Stimulated activated CD4-positive, alpha-beta T cell treated with anti-CD3 and anti-CD28 coated beads, Interleukin-1b, Interleukin-23, amount 100 ng/mL, for 1 hour (primary cell): ENCODE measurements at places on chromosomes 4 and X.

DNA sequence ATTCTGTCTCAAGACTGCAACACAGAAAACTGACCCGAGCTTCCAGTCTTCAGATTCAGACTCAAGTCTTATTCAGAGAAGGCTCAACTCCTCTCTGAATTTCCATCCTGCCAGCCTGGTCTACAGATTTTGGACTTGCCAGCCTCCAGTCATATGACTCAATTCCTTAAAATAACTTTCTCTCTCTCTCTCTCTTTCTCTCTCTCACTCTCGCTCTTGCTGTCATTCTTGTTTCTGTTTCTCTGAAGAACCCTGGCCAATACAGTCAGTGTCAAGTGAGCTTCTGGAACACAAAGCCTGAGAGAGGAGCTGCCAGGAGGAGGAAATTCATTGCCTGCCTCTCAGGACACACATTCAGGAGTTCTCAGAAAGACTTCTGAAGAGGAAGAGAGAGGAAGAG, 154.9 kb downstream of the PARM1 start:
- no peak for DNase-seq

GRCh38 chr4:182918791-182919302, 1.7 kb upstream of the DCTD start:
- no peak for DNase-seq

- no peak for DNase-seq
These were observed 4.0 kb downstream of the GABRA2 start for GRCh38 chr4:46385946-46386345.

GRCh38 chr4:153610623-153611376, 73.3 kb upstream of the TLR2 start:
- DNase-seq: no peak

DNA sequence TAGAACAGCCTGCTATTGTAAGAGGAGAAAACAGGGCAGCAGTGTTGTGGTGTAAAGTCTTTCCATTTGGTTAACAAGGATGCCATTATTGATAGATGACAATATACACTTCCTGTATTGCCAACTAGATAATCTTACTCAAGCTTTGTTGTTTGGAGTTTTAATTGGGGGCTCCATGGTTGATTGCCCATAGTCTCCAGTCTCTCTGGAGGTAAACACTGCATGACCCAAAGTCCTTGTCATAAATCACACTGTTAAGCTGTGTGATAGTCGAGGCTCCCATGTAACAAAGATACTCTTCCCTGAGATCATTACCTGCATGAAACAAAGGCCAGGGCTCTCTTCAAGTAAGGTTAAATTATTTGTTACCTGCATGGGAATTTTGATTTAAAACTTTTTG, 394.6 kb downstream of the C4orf33 start:
- no peak for DNase-seq

- no peak for DNase-seq
These were observed 143.0 kb upstream of the FAM241A start for GRCh38 chr4:112002248-112002661.

GRCh38 chr4:31946456-31946855, 1226.3 kb downstream of the PCDH7 start:
- no peak for DNase-seq

- no peak for DNase-seq
These were observed 448.3 kb upstream of the SLIT2 start for GRCh38 chr4:19803406-19803805.

DNA sequence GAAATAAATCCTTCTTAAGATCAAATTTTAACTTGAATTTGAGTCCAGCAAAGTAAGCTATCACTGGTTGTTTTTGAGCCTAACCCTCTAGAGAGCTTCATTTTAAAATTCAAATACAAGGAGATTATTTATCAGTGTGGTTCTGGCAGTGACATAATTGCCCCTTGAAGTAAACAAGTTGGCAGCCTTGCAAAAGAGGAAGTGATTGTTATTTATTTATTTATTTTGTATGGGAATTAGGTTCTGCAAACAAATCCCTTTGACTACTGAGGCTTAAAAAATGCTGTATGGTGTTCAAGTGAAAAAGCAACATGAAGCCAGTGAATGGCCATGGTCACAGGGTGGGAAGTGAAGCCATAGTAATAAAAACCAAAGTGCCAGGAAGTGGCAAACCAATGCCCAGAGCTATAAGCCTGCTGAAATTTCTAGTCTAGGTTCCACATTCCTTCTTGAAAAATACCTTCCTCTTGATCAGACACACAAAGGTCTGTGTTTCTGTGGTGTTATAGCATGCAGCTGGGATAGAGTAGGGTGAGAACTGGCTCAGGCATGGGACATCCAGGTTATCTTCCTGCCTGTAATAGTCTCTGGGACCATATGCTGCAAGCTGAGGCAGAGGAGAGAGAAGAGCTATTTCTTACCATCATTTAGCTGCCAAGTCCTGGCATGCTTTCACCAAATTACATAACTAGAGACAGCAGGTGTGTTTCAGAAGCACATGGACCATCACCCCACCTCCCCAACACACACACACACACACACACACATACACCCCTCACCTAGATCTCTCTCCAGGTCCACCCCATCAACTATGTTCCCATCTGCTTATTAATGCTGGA, 47.1 kb upstream of the TSPAN7 start:
- no peak for DNase-seq

GRCh38 chr4:156419080-156419685, 465.5 kb upstream of the CTSO start:
- no peak for DNase-seq

DNA sequence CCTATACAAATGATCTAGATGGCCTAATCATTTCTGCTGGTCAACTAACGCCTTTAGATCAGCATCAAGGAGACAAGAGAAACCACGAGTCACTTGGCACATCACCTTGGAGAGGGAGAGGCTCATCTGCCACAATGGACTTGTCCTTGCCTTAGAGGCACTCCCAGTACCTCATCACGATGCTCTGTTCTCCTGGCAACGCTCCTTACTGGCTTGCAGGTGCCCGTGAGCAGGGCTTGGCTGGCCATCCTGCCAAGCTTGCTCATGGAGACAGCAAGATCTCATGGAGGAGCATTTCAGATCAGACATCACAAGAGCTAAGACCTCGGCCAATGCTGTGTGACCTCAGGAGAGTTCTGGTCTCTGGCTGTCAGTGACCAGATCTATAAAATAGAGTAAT, 2.7 kb upstream of the SMIM20 start:
- DNase-seq: no peak

DNA sequence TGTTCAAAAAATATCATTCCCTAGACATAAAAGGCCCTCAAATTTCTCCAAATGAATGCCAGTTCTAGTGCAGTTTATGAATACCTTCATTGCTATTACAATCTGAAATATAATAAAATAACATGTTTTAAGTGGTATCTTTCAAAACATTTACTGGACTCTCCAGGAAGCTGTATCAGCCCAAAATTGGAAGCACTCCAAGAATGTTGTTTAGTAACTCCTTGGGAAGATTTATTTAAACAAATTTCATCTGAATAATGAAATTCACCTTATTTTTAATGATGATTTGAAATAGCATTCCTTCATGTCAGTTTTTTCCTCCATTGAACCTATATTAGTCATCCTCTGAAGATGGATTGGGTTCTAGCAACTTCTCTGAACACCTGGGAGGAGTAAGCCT, 217.2 kb upstream of the PCDH18 start:
- no peak for DNase-seq

DNA sequence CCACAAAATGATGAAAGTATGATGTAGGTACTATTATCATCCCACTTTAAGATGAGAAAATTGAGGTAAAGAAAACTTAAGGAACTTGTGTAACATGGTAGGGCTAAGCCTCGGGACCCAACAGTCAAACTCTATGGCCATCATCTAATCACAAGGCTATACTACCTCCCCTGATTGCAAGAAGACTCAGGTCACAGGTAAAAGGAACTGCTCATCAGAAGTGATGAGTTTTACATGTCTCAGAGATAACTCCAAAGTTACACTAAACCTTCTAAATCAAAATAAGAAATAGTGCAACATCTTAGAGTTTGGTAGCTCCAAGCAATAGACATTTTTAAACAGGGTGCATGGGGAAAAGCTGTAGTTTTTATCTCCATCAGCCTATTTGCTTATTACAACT, 96.5 kb upstream of the MYOZ2 start:
- DNase-seq: no peak
